ENCODE measurements at places on chromosomes 13 and 19. TPM values are rescaled to one million over a fixed set of nuclear protein-coding genes. Genes with fewer than 3 reads are reported as not detected.

Gene YJEFN3
- total RNA-seq: 7.5 TPM

Gene MED4
- 61.1 TPM for total RNA-seq

Gene VSIG10L
- 3.3 TPM for total RNA-seq

Gene ZIM2
- total RNA-seq: not detected

Gene MKNK2
- 147 TPM for total RNA-seq

Gene C19orf81
- not detected for total RNA-seq

Gene KLK2
- total RNA-seq: not detected

Gene SLC25A41
- total RNA-seq: 0.33 TPM

Gene LENG9
- total RNA-seq: 4.4 TPM

Gene NEK5
- not detected for total RNA-seq

Gene IGSF23
- total RNA-seq: not detected

Gene PSG1
- total RNA-seq: not detected

Gene GRIN2D
- 0.13 TPM for total RNA-seq

Gene TYROBP
- 6.4 TPM for total RNA-seq

Gene NUMBL
- total RNA-seq: 13.6 TPM

Gene ATP4B
- not detected for total RNA-seq

Gene GGN
- total RNA-seq: not detected

Gene DOCK9
- 35.4 TPM for total RNA-seq

Gene PIK3R2
- 17.7 TPM for total RNA-seq

Gene HSPBP1
- total RNA-seq: 82.9 TPM

Gene KIR2DL1
- not detected for total RNA-seq

Gene FGF22
- 0.20 TPM for total RNA-seq

Gene CYP4F2
- not detected for total RNA-seq

Gene MAMSTR
- 0.68 TPM for total RNA-seq

Gene ADPRHL1
- 0.85 TPM for total RNA-seq

Gene BST2
- 116 TPM for total RNA-seq

Gene LRCH1
- 16.7 TPM for total RNA-seq

Gene PCCA
- total RNA-seq: 6.1 TPM

Gene MAU2
- 52.3 TPM for total RNA-seq

Gene TSEN34
- total RNA-seq: 22.4 TPM

Gene EHD2
- 0.07 TPM for total RNA-seq

Gene MADCAM1
- total RNA-seq: 0.33 TPM

Gene ZNF829
- total RNA-seq: 5.9 TPM

Gene KLK12
- total RNA-seq: not detected

Gene ZIC2
- not detected for total RNA-seq

Gene ZNF90
- total RNA-seq: 12.8 TPM

Gene SYMPK
- 119 TPM for total RNA-seq

Gene NKPD1
- total RNA-seq: 0.13 TPM

Gene ZNF568
- 10.4 TPM for total RNA-seq

Gene OBI1
- 20.9 TPM for total RNA-seq

Gene DIRAS1
- not detected for total RNA-seq

Gene HRC
- not detected for total RNA-seq

Gene KLK4
- not detected for total RNA-seq

Gene EXOSC5
- 48.5 TPM for total RNA-seq

Gene CDC42EP5
- total RNA-seq: 1.1 TPM

Gene MCEMP1
- total RNA-seq: not detected

Gene FLT1
- 2.4 TPM for total RNA-seq

Gene LRRC4B
- total RNA-seq: not detected

Gene PODNL1
- total RNA-seq: not detected

Gene IZUMO2
- not detected for total RNA-seq

Gene FAM216B
- total RNA-seq: not detected

Gene SHD
- total RNA-seq: not detected
